ENCODE measurements at places on chromosomes 2 and 18.

- DNase-seq: no peak
Measured at GRCh38 chr2:227248876-227249275, 76.2 kb upstream of the MFF start.

- no peak for DNase-seq
Measured at GRCh38 chr2:163191372-163191771, 352.8 kb upstream of the KCNH7 start.

- no peak for DNase-seq
Measured at GRCh38 chr2:182827182-182827879, 39.1 kb downstream of the FRZB start.

- DNase-seq: no peak
Measured at GRCh38 chr2:111918383-111918806, 20.0 kb downstream of the MERTK start.

DNA sequence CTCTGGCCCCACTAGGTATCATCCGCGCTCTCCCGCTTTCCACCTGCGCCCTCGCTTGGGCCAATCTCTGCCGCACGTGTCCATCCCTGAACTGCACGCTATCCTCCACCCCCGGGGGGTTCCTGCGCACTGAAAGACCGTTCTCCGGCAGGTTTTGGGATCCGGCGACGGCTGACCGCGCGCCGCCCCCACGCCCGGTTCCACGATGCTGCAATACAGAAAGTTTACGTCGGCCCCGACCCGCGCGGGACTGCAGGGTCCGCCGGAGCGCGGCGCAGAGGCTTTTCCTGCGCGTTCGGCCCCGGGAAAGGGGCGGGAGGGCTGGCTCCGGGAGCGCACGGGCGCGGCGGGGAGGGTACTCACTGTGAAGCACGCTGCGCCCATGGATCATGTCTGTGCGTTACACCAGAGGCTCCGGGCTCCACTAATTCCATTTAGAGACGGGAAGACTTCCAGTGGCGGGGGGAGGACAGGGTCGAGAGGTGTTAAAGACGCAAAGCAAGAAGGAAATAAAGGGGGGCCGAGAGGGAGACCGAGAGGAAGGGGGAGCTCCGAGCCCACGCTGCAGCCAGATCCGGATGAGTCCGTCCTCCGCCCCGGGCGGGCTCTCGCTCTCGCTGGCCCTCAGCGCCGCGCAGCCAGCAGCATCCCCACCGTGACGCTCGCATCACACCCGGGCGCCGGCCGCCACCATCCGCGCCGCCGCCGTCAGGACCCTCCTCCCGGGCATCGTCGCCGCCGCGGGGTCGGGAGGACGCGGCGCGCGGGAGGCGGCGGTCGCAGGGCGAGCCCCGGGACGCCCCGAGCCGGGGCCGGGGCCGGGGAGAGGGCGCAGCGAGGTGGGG is 664 bp downstream of the NETO1 start:
- no peak for DNase-seq

DNA sequence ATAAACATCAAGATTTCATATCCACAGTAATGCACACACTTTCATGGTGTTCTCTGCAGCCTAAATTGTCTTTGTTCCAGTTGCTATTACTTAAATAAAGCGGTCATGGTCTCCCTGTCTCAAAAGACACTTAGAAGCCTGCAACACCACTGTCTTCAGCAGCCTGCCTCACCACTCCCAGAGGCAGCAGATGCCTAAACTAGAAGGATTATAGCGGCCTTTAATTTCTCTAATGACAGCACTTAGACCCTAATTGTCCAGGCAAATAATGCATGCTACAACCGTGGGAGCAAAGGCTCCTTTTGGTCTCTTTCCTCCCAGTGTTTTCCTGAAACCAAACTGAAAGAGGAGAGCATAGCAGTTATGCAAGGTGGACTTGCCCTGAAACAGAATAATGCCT is 248.8 kb upstream of the SLC39A10 start:
- DNase-seq: no peak

GRCh38 chr18:79863161-79864005 is 65.6 kb downstream of the KCNG2 start:
- peak; percentile 79 for DNase-seq

GRCh38 chr2:216850665-216851322 is 9.1 kb downstream of the TNP1 start:
- no peak for DNase-seq

DNA sequence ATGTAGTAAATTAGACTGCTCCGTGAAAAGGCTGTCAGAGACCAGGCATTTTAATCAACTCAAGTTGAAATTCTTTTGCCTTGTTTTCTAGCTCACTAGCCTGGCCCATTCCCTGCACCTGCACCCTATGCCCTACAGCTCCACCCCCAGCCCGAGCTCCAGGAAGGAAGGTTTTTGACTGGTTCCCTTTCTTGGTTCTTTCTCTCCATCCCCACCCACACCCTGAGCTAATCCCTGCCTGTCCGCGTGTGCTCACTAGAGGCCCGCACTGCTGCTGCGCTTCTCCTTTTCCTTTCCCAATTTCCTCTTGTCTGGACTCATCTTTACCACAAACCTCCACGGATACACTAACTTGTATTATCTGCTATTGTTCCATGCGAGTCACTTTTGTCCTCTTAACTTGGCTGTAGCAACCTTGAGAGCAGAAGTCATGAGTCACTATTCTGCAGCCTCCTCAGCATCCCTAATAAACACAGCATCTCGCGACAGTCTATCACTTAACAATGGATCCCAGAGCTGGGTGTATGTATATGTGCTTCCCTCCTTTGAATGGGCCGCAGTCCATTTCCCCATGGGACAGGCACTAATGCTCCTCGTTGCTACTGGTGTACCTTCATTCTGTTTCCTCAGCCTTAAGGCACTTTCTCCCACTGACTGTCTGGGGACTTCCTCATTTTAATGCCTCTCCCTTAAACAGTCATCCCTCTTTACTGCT is 36.5 kb downstream of the COLEC12 start:
- peak; percentile 75 for DNase-seq

GRCh38 chr2:13584020-13584419 is 867.3 kb downstream of the TRIB2 start:
- no peak for DNase-seq

- no peak for DNase-seq
Measured at GRCh38 chr2:119088416-119088815, 70.1 kb downstream of the C1QL2 start.

GRCh38 chr18:12741351-12741750 is 38.5 kb downstream of the PSMG2 start:
- DNase-seq: no peak

DNA sequence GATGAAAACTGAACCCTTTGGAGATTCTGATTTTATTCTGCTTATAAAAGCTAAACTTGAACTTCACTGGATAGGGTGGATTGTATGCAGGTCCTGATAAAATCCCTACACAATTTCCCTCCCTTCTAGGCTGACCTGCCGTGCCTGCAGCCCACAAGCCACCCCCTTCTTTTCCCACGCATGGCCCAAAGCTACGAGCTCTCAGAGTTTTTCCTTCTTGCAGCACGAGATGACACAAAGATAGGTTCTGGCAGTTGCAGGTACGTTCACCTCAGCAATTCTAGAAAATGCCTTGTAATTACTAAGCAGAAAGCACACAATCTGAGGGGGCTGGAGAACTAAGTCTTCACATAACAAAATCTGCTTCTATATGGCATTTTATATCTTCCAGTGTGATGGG is 110.6 kb upstream of the ATP8B1 start:
- DNase-seq: no peak

- no peak for DNase-seq
Measured at GRCh38 chr2:138493334-138493733, 8.2 kb upstream of the SPOPL start.

GRCh38 chr2:72745679-72746368 is 80.0 kb downstream of the EXOC6B start:
- DNase-seq: no peak

GRCh38 chr2:30022444-30023071 is 101.2 kb upstream of the ALK start:
- DNase-seq: no peak

DNA sequence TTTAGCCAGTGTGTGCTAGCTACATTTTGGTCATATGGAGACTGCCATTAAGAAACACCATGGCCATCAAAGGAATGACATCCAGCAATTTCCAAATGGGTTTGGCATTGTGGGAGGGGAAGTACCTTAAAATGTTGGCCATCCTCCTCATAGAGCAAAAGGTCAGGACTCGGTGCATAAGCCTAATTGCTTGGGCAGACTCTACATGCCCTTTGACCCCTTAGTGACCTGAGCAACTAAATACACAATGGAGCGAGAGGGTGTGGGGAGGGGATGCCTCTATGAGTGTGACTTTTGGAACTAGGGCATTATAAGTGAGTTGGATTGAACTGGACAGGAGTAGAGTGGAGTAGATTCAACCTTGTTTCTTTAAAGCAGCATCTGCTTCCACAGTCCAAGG is 44.9 kb downstream of the NRP2 start:
- DNase-seq: no peak

GRCh38 chr2:25125189-25125588 is 43.2 kb downstream of the POMC start:
- no peak for DNase-seq

Measured in posterior vena cava (tissue), 2 donors.